ENCODE measurements at places on chromosomes 11 and 22.

DNA sequence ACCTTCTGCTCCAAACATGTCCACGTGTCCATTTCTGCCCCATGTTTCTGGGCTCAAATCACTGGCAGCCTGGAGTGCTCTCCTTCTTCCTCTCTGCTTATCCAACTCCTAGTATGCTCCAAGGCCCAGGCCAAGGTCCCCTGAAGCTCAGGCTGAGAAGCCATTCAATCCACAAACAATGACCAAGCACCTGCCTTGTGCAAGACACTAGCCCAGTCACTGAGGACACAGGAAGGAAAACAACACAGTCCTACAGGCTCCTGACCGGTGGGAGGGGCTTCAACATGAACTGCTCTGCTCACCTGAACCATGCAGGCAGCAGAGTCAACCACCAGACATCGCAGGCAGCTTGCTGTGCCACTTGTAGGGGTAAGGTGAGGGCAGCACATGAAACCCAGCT is 93.6 kb downstream of the RPL27A start:
- no peak for DNase-seq

- no peak for DNase-seq
Observed at GRCh38 chr22:45783690-45784089, 112.1 kb downstream of the ATXN10 start.

DNA sequence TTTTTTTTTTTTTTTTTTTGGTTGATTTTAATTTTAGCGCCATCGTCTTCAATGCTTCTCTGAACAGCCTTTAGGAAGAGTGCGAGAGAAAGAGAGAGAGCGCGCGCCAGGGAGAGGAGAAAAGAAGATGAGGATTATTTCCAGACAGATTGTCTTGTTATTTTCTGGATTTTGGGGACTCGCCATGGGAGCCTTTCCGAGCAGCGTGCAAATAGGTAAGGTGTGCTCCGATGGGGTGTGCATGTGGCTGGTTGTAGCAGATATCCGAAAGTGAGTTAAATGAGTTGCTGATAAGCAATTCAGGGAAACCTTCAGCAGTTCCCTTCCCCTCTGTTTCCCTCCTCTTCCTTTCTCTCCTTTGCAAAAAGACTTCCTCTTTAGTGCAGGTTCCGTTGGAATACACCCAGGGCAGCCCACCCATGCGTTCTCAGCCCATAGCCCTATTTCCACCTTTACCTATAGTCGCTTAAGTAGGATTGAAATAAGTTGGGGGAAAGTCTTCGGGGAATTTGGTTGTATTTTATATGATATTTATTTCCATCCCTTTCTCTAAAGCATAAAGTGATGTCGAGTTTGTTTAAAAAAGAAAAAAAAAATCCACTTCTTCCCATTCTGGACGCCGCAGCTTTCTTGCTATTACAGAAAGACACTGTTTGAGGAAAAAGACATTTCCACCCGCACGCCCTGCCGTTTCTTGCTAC is 1.1 kb downstream of the GRIA4 start:
- no peak for DNase-seq

DNA sequence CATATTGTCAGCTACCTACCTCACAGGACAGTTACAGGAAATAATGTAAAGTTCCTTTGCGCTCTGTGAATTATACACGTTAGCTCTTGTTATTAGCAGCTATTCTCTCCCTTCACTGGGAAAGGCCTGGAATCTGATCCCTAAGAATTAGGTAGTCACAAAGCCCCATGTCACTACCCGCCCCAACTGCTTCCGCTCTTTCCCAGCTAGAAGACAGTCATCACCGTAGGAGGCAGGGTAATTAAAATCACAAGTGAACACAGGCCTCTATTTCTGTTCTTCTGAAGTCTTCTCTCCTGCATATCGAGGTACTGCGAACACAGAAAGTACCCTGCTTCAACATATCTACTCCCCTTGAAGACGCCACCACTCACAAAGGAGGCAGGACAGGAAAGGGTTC is 12.6 kb upstream of the AHNAK start:
- DNase-seq, result no peak

DNA sequence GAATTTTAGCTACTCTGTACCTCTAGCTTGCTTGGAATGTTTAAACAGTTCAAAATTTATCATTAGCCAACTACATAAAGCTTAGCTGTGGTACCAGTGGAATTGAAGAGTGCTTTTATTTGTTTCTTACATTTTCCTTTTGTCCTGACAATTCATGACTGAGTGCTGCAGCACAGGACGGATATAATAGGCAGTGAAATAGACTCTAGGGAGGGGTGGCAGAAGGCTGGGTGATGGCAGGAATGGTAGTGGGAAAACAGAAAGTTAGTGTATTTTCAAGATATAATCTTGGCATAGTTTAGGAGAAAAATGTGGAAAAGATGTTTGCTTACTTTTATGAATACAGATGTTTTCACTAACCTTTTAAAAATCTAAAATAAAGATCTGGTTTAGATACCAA is 31.1 kb upstream of the ARHGAP32 start:
- no peak for DNase-seq

DNA sequence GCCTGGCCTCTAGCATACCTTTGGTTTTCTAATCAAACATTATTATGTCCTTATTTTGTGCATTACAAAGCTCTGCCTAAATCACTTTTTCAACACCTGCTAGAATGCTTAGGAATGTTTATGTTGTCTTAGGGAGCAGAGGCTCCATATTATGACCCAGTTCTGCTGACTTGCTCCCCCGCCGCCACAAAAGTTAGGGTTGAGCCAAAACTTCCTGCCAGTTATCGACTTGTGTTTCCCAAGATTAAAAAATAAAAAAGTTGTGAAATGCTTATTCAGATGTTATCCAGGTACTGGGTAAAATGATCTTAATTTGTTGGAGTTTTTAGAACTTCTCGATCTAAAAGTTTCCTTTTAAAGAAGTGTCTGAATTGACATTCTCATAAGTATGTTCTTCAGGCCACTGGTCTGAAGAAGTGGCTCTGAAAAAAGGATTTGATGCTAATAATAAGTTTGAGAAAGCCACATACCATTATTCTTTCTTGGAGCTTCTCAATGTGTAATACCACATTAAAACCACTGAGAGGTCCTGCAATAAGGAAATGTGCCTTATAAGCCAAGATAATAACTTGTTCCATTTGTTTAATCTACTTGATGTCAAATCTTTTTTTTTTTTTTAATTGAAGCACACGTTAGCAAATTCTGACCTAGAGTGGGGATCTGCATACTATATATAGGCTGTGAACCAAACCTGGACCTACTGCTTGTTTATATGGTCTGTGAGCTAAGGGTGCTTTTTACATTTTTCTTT is 2.2 kb downstream of the RNF185 start:
- DNase-seq, result no peak
